ENCODE measurements at places on chromosomes 7 and 10.
A peak's percentile ranks its signal among the peaks of the same experiment; 100 is the strongest.

GRCh38 chr7:22855049-22855392, 32.4 kb upstream of the TOMM7 start:
- no peak for DNase-seq

DNA sequence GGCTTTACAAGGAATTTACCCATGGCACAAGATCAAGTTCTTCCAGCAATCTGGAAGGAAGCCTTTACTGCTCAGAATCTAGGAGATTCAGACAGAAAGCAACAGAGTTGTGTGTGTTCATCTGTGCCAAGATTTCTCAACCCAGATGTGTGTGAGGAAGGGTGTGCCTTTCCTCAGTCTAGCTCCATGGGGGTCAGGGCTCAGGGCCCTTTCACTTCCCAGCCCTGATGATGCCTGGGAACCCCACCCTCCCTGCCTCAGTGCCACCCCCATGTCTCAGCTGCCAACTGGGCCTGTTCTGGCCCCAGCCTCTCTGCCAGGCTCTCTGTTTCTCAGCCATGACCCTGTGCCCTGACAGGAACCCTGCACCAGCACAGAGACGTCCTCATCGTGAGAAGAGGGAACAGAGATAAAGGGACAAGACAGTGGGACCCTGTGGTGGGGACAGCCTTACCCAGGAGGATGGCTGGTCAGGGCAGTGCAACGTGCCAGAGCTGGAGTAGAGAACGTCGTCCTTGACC, 102.0 kb downstream of the VIPR2 start:
- DNase-seq: no peak

DNA sequence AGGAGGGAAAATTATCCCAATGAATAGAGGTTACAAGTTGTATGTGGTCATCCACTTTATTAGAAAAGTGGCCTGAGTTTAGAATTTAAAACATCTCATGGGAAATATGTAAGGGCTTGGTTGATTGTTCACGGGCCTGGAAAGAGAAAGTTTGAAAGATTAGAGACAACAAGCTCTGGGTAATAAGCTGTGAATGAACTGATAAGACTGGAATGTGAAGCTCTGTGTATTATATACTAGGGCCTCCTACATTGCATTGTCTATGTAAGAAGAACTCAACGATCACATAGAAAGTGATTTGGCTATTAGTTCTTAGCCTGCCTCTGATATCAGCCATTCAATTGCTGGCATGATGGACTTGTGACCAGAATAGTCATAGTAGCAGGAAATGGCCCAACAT, 199.2 kb upstream of the MAGI2 start:
- DNase-seq: no peak

DNA sequence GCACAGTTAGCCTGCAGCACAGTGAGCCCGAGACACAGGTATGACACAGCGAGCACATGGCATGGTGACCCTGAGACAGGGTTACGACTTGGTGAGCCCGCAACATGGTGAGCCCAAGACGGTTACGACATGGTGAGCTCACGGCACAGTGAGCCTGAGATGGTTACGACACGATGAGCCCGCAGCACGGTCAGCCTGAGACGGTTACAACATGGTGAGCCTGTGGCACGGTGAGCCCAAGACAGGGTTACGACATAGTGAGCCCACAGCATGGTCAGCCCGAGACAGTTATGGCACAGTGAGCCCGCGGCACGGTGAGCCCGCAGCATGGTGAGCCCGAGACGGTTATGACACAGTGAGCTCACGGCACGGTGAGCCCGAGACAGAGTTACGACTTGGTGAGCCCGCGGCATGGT, 156.1 kb downstream of the MAD1L1 start:
- no peak for DNase-seq

DNA sequence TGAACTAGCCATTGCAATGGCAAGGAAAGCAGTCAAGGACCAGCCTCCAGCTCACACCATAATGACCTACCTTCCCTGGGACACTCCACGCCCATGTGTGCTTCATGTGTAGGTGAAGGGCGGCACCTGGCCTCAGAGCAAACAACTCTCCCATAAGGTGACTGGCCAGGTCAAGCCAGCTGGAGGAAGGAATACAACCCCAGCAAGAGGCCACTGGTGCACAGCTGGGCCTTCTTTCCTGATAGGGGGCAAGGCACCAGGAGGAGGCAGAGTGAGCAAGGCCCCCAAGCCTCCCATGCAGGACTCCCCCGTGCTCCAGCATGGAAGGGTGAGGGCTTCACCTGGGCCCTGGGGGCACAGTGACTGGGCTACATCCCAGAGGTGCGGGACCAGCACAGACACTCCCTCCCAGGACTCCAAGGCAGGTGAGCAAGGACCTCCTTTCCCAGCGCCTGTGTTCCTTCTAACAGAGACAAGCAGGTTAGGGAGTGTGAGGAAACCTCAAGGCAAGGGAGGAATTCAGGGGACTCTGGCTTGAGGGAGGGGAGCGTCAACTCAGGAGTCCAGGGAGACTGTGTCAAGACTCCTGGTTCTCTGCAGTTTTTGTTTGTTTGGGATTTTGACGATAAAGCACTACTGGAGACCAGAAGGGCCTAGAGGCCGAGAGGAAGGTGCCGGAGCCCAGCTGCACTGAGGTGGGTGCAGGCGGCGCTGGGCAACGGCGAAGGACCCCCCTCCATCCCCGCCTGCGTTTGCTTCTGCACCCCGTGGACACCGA, 1.7 kb downstream of the PTPRN2 start:
- no peak for DNase-seq

- DNase-seq: peak; percentile 80
Observed at GRCh38 chr7:26200038-26200443, 505 bp downstream of the HNRNPA2B1 start.

DNA sequence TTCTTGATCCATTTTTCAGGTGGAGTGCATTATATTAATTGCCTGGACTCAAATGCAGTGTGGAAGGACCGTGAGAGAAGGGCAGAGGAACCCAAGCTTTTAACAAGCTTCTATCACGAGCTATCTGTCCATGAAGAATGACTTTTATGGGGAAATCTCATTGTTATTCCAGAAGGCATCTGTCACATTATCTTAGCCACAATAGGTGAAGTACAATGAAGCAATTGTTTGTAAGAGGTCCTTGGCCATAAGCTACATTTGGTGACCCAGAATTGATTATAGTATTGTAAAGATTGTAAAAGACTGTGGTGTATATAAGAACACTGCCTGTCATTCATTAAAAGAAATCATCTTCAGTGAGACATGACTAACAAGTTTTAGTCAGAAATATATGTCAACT, 58.6 kb upstream of the RELN start:
- DNase-seq: no peak

DNA sequence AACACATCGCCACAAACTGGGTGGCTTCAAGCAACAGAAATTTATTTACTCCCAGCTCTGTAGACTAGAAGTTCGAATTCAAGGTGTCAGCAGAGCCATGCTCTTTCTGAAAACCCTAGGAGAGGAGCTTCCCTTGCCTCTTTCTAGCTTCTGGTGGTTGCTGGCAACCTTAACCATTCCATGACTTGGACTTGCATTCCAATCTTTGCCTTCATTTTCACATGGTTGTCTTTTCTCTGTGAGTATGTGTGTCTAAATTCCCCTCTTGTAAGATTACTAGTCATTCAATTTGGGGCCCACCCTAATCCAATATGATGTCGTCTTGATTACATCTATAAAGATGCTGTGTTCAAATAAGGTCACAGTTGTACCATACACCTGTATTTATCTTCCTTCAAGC, 65.9 kb upstream of the PRKG1 start:
- DNase-seq: no peak

Measured in activated naive CD8-positive, alpha-beta T cell treated with anti-CD3 and anti-CD28 coated beads, Interleukin-2, amount 50 U/mL, for 24 hours (primary cell).